ENCODE measurements at places on chromosomes 4 and X.

GRCh38 chr4:154714339-154715040, 29.3 kb upstream of the LRAT start:
- DNase-seq, result no peak

DNA sequence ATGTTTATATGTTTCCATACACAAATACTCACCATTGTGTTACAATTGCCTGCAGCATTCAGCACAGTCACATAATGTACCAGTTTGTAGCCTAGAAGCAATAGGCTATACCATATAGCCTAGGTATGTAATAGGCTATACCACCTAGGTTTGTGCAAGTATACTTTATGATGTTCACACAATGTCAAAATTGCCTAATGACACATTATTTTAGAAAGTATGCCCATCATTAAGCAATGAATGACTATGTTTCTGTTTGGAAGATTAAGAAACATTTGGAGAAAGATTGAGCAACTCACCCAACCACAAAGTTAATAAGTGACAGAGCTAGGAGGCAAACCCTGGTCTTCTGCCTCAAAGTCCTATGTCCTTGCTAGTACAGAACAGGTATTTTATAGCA, 96.8 kb upstream of the GRIA3 start:
- no peak for DNase-seq

GRCh38 chrX:30568136-30568535, 9.4 kb downstream of the TASL start:
- no peak for DNase-seq

DNA sequence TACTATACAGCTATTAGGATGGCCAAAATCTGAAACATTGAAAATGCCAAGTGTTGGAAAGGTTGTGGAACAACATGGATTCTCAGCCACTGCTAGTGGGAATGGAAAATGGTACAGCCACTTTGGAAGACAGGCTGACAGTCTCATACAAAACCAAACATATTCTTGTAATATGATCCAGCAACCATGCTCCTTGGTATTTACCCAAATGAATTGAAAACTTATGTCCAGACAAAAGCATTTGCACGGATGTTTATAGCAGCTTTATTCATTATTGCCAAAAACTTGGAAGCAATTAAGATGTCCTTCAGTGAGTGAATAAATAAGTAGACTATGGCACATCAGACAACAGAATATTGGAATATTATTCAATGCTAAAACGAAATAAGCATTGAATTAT, 105.8 kb upstream of the DCLK2 start:
- no peak for DNase-seq

DNA sequence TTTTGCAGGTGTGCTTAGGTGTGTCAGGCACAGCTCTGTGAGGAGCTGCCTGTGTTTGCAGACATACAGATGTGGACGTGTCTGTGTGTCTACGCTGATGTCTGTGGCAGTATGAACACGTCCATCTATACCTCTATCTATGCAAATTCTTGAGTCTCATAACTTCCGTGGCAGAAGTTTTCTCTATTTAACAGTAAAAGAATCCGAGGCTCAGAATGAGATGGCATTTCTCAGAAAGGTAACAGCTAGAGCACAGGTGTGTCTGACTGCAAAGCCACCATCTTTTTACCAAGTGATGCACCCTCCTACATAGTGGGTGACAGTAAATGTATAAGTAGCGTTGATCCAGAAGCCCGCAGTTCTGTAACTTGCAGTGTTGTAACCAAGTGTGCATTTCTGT, 39.9 kb upstream of the CYP4V2 start:
- no peak for DNase-seq

DNA sequence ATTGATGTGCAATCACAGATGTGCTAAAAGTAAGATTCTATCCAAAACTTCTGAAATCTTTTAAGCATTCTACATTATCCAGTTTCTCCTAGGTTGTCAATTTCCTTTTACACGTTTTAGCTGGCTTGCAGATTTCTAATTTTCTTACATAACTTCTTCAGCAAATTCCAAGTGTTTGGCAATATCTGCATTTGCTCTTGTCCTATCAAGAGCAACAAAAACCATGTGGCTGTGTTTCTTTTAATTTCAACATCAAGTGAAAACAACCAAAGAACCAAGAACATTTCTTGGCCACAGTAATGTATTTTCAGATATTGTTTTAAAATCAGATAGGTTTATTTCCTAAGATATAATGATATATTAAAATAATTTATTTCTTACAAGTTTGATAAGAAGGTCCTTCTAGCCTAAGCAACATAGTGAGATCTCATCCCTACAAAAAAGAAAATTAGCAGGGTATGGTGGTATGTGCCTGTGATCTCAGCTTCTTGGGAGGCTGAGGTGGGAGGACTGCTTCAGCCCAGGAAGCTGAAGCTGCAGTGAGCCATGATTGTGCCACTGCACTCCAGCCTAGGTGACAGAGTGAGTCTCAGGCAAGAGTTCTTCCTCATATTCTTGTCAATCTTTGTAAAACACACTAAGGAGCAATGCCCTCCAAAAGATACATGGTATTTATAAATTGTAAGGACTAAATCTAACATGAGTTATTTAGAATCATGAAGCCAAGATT, 131.4 kb upstream of the NAP1L5 start:
- no peak for DNase-seq

DNA sequence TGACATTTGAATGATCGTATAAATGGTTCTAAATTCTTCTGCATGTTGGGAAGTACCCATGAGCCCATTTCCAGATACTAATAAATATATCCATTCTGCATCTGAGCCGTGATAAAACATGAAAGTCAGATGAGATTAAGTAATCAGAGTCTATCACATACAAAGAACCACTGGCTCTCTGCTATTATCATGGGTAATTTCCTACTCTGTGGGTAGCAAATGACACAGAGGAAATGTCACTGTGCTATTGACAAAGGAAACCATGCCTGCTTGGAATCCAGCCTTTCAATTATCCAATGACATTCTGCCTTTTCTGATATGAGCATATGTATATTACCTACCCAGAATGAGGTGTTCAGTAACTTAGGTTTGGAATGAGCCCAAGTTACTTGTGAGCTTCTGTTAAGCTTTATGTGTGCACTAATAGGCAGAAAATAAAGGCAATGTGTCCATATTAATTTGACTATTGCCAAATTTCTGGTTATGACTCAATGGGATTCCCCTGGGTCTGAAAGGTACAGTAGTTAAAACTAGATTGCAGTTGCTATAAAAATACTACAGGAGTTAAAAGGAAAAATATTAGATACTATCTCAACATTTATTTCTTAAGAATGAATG, 238.7 kb upstream of the KCNIP4 start:
- DNase-seq, result no peak

GRCh38 chrX:22043872-22044271, 11.7 kb downstream of the PHEX start:
- DNase-seq, result no peak

DNA sequence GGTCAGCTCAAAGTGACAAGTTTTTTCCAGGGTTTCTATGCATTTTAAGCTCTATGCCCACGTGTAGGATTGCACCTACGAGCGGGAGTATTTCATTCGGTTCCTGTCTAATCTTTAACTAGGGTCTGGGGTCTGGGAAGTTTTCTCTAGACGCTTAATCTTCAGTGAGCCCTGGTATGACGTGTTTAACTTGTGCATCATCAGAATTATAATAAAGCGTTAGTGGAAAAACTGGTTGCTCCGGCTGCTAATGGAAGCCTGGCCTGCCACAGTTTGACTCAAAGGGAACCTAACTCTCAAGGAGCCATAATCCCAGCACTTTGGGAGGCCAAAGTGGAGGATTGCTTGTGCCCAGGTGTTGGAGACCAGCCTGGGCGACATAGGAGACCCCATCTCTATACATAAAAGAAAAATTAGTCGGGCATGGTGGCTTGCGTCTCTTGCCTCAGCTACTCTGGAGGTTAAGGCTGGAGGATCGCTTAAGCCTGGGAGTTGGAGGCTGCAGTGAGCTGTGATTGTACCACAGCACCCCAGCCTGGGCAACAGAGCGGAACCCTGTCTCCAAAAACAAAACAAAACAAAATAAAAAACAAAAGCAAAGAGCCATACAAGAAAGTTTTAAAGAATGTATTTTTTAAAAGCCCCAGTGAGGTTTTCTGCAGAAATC, 30.2 kb downstream of the ARSD start:
- no peak for DNase-seq
